GM20000 (cell line): ENCODE measurements at places on chromosomes 6 and 20.

DNA sequence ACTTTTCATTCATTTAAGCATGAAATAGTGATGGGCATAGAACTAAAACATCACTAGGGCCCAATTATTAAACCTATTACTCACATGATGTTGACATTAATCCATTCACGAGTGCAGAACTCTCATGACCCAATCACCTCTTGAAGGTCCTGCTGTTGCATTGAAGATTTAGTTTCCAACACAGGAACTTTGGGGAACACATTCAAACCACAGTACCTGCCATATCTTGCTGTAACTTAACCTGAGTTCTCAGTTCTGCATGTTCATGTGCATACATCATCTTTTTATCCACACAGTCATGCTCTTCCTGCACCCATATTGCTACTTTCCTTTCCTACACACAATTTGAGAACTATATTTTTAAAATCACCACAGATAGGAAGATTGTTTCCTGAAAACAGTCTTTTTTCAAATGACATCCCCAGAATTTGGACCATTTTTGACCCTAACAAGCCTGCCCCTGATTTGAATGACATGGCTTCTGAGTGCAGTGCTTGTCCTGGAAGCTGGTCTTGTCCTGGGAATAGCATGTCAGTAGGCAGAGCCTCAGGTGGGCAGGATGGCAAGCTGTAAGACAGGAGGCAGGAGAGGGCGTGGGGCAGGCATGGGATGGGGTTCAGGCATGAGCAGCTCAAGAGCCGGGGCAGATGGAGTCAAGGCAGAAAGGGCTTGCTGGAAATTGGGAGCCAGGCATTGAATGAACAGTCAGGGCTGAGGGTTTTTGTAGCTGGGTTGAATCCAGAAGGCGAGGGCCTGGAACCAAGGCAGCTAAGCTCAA lies 49.2 kb upstream of the FOXC1 start:
- no peak for DNase-seq

- no peak for DNase-seq
These were observed 6.9 kb downstream of the HAO1 start for GRCh38 chr20:7933346-7933745.

- no peak for DNase-seq
These were observed 15.4 kb upstream of the USP45 start for GRCh38 chr6:99530627-99531026.

GRCh38 chr6:31575335-31575901 lies at the start of gene TNF:
Gene TNF (plus strand): TSS chr6:31575565. CDS start chr6:31575742, 177 bp downstream.
- DNase-seq: peak; percentile 81

DNA sequence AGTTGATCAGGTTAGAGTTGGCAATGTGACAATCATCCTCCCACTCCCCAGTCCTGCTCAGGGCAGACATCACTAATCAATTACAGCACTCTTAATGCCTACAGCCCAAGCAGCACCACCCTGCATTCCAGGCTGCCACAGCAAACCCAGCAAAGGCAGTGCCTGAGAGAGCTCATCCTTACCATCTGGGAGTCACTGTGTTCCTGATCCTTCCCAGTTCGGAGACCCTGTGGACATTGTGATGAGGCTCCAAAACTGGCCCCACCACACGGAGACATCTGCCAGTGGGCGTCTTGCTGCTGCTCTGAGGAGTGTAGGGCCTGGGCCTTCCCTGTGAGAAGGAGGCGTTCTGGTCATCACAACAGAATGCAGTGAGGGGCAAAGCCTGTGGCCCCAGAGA lies 216.5 kb upstream of the CST7 start:
- DNase-seq: no peak

DNA sequence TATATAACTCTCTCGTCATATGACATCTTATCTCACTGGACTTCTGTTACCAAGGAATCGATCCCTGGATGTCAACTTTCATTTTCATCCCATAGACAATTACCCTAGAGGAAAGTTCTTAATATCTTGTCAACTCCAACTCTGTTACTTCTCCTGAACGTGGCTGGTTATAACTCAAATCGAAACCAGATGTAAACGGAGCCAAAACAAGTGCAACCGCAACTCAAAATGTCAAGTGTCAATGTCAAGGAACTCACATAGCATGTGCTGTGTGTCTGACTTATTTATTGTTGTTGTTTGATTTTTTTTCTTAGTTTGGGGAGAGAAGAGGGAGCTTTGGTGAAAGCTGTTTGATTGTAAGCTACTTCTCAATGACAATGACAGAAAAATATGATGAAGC lies 108.6 kb downstream of the VIP start:
- DNase-seq: no peak

DNA sequence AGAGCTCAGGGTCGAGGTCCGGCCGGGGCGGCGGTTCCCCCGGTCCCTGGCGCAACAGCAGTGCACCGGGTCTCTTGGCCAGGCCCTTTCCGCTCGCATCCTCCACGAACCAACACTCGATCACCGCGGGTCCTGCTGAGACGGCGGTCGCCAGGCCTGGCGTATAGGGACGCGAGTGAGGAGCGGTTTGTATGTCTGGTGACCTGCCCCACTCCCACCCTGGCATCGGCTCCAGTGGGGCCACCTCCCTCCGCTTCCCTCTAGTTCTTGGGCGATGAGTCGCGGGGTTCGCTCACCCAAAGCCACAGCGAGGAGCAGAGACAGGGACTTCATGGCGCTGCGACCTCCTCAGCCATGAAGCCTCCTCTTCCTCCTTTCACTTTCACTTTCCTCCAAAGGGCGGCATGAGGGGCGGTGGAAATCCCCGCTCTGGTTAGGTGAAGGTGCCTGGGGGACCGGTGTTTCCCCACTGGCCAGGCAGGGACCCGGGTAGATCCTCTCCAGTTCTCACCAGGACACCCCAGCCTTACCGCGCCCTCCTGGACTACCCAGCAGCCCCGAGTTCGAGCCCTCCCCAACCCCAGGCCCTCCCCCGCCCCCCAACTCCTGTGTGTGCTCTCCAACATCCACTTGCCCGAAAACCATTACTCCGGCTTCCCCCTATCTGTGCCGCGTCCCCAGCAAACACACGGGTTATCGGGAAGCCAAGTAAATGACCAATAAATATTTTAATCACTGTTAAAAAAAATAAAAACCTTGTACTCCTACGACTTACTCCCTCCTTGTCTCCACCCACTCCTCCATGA lies at the start of gene TAPBP:
TSS of gene TAPBP (minus strand) at position 370 of the 806 bp plus-strand sequence. CDS start at position 333, 37 bp downstream.
- DNase-seq: peak; percentile 90

DNA sequence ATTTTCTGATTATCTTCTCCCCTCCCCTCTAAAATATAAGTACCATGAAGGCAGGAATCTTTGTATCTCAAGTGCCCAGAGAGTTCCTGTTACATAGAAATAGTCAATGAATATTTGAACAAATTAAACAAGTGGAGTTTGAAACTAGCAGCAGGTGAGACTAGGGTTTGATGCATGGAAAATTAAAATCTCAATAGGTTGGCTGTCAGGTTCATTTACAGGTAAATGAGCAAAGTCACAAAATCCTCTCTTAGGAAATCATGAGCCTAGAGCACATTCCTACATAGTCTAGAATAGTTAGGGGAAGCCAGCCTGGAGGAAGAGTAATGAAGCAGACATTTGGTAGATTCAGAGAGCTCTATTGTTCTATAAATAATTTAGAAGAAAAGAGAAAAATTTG lies 140.4 kb downstream of the HS3ST5 start:
- no peak for DNase-seq

DNA sequence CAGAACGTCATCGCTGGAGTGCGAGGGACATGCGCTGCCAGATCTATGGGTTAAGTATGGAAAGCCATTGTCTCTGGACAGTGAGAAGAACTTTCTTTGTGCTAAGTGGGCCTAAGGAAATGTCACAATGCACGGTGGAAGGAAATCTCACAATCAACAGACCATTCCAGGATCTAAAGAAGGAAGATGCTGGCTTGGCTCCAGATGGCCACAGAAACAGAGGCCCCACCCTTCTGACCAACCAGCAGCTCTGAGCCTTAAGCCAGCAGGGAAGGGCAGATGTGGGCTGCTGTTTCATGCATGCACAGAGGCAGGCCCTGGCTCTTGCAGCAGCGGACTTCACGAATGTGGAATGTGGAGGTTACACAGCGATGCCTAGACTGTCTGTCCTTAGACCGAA lies 156.3 kb downstream of the SOBP start:
- no peak for DNase-seq

GRCh38 chr6:95593025-95593424 lies 15.7 kb downstream of the MANEA start:
- DNase-seq: no peak

DNA sequence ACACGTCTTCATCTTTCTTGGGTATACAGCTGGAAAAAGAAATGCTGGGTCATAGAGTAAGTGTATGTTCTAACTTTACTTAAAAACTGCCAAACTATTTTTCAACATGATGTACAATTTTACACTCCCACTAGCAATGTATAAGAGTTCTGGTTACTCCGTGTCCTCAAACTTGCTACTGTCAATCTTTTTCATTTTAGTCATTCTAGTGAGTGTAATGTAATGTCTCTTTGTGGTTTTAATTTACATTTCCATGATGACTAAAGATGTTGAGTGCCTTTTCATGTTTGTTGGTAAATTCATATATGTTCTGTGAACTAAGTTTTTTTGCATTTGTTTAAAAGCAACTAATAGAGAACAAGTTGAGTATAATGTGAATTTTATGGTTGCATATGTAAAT lies 43.9 kb downstream of the ATG5 start:
- no peak for DNase-seq

GRCh38 chr6:53175027-53175426 lies 26.4 kb upstream of the GCM1 start:
- no peak for DNase-seq

DNA sequence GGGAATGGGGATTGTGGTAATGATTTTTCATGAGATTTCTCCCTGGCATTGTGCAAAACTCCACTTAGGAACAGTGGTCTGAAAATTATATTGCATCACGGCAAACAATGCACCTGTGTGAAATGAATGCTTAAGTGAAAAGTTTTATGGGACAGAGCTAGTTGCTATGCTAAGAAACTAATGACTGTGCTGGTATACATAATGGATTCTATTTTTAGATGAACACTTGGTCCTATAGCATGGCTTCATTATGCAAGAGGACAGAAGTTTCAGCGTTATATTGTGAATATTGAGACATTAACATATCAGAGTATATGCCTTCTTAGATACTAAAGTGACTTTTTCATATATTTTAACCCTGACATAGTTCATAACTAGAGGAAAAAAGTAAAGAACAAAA lies 30.5 kb downstream of the PLCB1 start:
- no peak for DNase-seq

DNA sequence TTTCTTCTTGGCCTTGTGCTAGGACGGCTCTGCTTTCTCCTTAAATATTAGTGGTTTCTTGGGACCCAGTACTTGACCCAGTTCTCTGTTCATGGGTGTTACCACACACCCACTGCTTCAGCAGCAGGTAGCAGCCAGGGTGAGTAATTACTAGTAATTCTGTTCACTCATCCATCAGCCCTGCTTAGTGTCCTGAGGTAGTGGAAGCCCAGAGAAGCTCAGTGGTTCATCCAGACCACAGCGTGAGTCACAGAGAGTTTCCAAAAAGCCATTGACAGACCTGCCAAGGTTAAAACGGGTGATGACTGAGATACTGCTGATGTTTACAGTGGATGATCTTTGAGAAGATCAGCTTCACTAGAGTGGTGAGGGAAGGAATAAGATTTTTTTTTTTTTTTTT lies 51.7 kb upstream of the HINT3 start:
- DNase-seq: peak; percentile 10

DNA sequence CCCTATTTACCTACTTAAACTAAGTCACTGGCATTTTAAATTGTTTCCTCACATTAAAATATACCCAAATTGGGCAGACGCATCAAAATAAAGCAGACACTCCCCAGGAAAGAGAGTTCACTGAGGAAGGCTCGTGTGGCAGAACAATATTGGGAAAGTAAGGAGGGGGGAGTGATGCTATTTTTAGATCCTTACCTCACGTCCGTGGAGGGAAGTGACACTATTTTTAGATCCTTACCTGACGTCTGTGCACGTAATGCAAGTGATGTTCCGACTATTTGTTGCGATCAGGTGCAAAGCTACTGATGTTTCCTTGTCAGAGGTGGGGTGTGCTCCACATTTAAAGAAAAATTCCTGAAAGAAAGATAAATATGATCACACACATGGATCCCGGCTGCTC lies 699.2 kb upstream of the AGPAT4 start:
- no peak for DNase-seq

DNA sequence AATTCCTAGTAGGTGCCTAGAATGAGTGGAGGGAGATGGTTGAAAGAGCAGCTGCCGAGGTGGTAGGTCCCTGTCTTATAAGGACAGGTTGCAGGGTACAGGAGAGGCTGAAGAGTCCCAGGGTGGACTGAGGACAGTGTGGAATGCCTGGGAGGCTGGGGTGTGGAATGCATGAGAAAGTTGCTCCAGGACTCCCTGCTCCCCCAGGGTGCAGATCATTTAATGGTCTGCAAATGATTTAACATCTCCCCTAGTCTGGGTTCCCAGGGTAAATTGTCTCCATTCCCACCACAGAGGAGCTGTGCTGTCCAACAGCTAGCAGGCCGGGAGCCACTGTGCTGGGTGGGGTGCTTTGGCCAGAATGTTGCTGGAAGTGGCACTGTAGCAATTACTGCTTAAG lies 76.0 kb downstream of the CD83 start:
- DNase-seq: no peak

DNA sequence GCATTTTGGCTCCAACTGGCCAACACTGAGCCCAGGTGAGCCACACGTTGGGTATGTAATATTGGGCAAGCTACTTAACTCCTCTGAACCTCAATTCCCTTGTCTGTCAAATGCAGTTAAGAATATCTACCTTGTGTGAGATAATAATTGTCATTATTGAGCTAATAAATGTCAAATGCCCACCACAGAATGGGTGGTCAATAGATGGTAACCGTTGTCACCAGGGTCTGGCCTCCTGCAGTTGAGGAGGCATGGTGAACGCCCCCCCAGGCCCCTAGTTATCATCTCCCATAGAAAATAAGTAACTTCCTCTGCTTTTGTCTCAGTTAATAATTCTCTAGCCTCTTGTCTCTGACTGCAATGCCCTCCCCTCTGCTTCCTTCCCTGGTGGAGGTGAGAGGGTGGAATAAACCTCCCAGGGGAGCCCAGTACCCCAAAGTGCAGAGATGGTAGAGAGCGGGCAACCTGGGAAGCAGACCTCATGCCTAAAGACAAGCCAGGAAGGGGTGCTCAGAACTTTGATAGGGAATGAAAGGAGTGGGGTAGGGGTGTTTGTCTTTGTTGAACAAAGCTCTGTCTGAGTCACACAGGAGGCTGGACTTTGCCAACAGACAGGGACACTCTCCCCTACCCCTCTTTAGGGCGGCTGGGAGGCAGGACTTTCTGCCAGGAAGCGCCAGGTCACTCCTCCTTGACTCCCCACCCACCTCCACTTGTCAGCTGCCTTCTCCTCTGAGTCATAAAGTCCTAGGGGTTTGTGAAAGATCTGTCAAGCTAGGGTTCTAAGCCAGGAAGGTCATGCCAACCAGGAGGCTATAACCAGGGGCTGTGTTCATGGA lies 1.3 kb upstream of the UNC5CL start:
- no peak for DNase-seq

- DNase-seq: no peak
These were observed 186.3 kb downstream of the AKAP7 start for GRCh38 chr6:131321589-131321988.
